ENCODE measurements at places on chromosomes 6 and 20.

- DNase-seq, result no peak
Observed at GRCh38 chr6:122405417-122405816, 6.0 kb downstream of the HSF2 start.

DNA sequence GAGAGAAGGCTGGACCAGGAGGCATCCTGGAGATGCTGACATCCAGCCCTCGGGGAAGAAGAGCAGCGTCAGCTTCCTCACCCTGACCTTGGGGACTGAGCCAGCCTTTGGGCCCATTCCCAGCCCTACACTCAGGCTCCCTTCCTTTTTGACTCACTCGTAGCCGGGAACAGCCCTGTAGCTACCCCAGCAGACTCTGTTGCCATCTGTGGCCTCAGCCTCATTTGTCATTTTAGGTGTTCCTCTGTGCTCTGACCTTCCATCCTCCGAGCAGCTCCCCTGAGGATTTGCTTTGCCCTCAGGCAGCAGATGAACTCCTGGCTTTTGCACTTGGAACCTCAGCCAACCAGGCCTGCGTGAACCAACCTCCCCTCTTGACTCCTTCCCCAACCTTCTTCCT, 67.5 kb downstream of the ELOVL2 start:
- DNase-seq, result no peak

- no peak for DNase-seq
Observed at GRCh38 chr6:150266963-150267685, 101.7 kb upstream of the IYD start.

- DNase-seq, result peak; percentile 39
Observed at GRCh38 chr6:149140137-149140909, 177.2 kb upstream of the TAB2 start.

DNA sequence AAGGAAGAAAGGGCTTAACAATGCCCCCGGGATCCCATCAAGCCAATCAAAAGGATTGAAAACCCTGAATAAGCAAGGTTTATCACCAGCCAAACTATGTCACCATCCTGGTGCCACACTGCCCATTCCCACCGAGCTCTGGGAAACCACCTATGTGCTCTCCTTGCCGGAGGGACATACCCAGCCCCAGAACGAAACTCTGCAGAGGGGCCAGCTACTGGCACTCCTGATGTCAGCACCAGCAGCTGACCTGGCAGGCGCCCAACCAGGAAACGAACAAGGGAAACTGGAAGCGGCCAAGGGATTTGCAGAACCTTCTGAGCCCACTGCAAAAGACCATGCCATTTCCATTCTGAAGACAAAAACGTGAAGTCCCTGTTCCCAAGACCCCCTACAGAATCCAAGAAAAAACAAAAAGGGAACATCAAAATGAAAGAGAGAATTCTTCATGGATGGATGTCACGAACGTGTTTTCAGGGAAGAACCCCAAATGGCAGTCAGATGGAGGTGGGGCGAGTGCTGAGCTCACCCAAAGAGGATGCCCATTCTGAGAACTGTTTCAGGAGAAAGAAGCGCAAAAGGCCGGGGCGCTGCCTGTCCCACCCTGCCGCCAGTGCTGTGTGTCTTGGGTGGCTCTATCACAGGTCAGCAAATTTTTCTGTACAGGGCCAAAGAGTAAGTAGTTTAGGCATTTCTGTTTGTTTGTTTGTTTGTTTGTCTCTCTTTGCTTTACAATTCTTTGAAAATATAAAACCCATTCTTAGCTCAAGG, 305.2 kb downstream of the ESR1 start:
- no peak for DNase-seq

DNA sequence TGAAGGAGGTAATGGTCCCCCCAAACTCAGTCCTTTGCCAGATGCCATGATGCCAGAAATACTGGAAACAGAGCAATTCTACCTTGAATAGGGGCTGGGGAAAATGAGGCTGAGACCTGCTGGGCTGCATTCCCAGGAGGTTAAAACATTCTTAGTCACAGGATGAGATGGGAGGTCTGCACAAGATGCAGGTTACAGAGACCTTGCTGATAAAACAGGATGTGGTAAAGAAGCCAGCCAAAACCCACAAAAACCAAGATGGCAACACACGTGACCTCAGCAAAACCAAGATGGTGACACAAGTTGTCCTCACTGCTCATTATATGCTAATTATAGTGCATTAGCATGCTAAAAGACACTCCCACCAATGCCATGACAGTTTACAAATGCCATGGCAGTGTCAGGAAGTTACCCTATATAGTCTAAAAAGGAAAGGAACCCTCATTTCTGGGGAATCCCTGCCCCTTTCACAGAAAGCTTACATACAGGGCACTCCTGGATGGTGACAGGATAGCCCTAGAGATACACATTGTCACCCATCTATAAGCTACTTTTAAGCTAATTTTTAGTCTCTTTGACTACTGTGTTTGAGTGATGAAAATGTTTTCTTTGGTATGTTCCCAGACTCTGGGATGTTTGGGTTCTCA, 979.7 kb downstream of the TBC1D32 start:
- DNase-seq, result no peak

DNA sequence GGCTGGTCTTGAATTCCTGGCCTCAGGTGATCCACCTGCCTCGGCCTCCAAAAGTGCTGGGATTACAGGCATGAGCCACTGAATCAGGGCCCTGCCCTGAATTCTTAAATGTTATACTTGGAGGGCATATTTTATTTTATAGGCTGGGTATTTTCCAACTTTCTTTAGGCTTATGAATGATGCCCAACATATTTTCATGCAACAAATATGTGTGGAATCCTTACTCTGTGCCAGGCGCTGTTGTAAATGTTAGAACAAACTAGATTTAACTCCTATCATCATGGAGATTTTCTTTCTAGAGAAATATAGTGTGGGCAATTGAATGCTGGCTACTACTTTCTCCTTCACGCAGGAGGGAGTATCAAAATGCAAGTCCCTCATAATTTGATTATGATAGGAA, 71.2 kb downstream of the SAMD5 start:
- no peak for DNase-seq

DNA sequence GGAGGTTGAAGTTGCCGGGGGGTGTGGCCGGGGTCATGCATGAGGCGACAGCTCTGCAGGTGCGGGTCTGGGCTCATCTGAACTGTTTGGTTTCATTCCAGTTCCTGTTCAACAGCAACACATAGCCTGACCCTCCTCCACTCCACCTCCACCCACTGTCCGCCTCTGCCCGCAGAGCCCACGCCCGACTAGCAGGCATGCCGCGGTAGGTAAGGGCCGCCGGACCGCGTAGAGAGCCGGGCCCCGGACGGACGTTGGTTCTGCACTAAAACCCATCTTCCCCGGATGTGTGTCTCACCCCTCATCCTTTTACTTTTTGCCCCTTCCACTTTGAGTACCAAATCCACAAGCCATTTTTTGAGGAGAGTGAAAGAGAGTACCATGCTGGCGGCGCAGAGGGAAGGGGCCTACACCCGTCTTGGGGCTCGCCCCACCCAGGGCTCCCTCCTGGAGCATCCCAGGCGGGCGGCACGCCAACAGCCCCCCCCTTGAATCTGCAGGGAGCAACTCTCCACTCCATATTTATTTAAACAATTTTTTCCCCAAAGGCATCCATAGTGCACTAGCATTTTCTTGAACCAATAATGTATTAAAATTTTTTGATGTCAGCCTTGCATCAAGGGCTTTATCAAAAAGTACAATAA, 72.5 kb downstream of the PTPN1 start:
- DNase-seq, result no peak

GRCh38 chr20:4242376-4242775, 227.0 kb upstream of the RNF24 start:
- DNase-seq, result no peak

DNA sequence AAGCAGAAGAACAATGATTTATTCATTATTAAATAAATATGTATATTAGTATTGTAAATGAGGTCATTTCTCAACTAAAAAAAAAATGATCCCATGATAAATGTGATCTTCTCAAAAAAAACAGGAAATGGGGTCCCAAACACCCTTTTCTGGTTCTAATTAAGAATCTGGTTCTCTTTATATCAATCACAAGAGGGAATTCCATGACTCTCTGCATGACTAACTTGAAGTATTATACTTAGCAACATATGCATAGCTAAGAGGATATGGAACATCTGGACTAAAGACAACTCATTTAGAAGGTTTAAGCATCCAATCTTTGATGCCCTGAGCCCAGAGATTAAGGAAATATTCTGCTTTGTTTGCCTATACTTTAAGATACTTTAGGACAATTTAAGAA, 89.7 kb upstream of the EMILIN3 start:
- DNase-seq, result no peak

DNA sequence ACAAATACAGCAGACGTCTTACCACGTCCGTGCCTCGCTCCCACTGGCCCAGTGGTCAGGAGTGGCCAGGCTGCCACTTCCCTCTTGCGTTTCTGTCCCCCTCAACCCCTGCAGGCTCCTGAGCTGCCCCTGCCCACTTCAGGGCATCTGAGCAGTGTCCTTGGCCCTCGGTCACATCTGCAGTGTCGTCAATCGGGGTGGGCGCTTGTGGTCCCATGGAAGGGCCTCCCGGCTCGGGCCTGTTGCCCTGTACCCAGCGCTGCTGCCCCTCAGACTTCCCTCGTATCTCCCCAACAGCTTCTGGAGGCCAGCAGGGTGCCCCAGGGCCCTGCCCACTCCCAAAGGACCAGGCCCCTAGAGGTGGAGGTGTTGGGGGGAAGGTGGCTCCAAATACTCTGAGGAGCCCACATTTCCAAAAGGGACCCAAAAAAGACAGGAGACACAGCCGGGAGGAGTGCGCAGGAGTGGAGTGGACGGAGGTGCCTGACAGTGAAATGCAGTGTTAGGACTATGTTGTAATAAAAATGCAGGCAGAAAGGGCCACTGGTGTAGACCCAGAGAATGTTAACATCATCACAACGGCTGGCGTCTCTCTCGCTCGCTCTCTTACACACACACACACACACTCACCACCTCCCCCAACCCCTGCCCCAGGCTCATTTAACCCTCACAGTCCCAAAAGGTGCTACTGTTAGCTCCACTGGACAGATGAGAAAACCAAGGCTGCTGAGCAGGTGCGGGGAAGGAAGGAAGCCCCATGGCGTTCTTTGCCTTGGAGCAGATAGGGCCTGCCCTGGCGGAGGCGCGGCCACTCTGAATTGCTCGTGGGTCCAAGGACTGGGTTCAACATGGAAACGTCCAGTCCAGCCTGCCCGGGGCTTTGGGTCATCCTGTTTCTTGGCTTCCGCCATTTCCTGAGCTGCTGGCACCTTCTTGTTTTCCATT, 343.9 kb downstream of the ZFAND3 start:
- no peak for DNase-seq

DNA sequence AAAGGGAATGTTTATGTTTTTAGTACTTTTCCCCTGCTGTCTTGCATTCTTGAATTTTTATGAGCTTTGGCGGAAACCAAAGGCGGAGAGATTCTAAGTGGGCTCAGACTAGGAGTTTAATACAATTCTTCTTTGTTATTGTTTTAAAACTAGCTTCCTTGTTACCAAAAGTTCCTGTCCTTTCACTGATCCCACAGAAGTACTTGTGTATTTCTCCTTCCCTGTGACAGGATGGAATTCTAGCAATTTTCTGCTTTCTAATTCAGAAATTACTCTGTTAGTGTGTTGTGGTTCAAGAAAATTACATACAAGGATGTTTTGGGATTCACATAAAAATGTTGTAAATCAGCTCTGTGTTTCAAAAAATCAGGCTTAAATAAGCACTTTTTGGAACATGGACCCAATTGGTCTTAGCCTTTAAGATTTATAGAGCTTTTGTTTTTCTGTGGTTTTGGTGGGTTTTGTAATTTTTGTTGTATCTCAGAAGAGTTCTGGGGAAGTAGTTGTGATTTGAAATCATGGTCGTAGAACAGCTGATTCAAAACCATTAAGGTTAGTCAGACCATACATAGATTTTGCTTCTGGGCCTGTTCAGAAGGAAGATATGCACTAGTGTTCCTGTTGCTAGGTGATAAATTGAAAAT, 17.6 kb upstream of the CTAGE9 start:
- DNase-seq, result no peak

DNA sequence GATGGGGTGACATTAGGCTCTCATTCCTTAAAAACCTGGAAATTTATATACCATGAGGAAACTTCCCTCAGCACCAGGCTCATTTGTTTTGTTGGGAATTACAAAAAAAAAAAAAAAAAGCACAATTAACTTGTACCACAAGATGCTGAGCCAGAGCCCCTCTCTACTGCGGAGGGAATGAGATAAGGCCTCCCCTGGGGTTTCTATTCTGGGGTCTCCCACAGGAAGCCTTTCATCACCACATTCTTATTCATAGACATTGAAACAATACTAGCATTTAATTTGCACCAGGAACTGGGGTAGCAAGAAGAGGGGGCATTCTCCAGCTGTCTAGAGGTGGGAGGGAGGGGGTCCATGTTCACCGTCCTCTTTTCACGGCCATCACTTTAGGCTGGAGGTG, 23.0 kb upstream of the RPS6KA2 start:
- DNase-seq, result no peak

GRCh38 chr20:9332791-9333479, 181.5 kb upstream of the LAMP5 start:
- DNase-seq, result no peak

DNA sequence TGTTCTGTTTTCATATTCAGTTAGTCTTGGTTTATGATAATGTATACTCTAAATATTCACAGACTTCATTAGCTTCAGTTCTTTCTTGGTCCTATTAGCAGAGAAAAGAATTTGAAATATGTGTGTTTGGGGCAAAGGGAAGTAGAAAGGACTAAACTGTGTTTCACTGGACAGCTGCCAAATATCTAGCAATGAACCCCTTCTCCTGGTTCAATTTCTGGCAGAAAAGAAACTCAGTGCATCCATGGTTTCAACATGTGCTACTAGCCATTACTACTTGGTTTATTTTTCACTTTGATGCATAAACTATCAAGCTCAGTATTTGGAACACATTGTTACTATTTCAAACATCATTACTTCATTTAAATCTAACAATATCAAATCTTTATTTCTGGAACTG, 43.6 kb downstream of the FBXL4 start:
- no peak for DNase-seq

GRCh38 chr6:11324453-11325015, 92.1 kb upstream of the NEDD9 start:
- DNase-seq, result peak; percentile 55

DNA sequence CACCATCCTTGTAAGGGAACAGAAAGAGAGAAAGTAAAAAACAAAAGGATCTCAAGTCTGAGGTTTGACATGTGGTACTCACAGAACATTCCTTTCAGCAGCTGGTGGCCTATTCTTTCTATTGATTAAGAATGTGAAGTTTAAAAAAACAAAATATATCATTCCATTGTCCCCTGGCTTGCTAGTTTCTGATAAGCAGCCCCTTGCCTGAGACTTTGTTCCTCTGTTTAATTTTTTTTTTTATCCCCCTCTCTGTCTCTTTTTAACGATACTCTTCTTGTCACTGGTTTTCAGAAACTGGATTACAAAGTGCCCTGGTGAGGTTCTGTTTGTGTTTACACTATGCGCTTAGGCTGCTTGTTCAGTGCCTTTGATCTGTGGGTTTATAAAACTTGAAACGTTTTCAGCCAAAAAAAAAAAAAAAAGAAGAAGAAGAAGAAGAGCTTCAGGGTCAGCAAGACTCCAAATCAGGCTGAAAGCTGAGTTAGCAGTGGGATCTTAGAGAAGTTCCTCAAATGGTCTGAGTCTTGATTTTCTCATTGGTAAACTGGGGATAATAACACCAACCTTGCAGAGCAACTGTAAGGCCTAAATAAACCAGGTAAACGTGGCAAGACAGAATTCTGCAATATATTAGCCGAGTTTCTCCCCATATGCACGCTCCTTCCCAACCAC, 45.1 kb upstream of the SLC22A23 start:
- no peak for DNase-seq
